Activated naive CD4-positive, alpha-beta T cell treated with anti-CD3 and anti-CD28 coated beads for 36 hours (primary cell): ENCODE measurements at places on chromosomes 12 and 14.

GRCh38 chr14:63039866-63040265, 5.4 kb downstream of the KCNH5 start:
- no peak for DNase-seq

GRCh38 chr12:52419656-52420055, 13.5 kb upstream of the KRT82 start:
- no peak for DNase-seq

GRCh38 chr12:76106631-76107030, 22.1 kb upstream of the NAP1L1 start:
- no peak for DNase-seq

- DNase-seq, result no peak
These were observed 46.6 kb downstream of the AKAP6 start for GRCh38 chr14:32375663-32376062.

DNA sequence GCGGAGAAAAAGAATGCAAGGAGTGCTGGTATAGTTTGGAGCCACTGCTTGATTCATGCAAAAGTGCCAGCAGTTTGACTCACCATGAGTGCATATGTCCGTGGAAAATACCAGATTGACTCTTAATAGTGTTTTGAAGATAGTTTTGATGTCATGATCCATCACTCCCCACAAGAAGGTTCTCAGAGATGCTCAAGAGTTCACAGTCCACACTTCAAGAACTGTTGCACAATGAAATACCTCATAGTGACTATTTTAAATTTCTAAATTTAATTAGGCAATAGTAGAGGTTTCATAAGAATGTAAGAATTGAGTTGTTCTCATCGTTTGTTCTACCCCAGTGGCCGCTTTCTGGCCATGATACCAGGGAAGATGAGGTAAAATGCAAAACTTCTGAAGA, 286.6 kb upstream of the RGS6 start:
- DNase-seq, result no peak

DNA sequence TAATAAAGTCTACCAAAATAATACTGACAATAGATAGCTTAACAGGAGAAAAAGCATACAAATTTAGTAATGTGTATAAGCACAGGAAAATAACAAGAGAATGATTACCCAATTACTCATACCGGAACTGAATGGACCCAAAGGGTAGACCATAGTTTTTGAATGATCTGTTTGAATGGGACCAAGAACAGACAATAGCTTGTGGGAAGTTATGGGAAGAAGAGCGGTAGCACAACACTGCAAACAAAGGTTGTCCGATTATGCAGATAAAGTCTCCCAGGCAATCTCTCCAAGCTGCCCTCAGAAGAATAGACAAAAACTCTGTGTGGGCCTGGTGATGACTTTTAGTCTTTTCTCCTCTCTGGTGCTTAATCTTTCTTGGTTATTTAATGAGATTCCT, 96.6 kb upstream of the NEDD1 start:
- DNase-seq, result no peak

GRCh38 chr14:55881577-55882241, 236.5 kb upstream of the PELI2 start:
- DNase-seq, result no peak

GRCh38 chr14:59454139-59454538, 11.0 kb downstream of the GPR135 start:
- DNase-seq, result no peak

- DNase-seq, result peak; percentile 15
These were observed 58.1 kb downstream of the PLEKHG3 start for GRCh38 chr14:64762044-64763034.

DNA sequence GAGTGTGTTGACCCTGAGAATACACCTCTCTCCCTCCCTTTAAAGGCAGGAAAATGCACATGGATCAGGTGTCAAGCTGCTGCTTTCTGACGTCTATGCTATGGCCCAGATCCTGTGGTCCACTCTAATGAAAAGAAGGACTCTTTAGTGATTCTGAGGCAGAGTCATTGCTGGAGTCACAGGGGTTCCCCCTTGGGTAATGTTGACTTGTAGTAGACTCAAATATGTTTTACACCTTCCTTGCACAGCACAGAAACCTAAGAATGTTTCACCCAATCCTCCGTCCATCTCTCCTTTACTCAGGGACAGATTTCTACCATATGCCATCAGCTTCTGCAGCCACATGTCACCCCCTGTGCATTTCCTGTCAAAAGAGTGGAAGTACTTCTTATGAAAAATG, 525.4 kb downstream of the TMEM121 start:
- peak; percentile 56 for DNase-seq

GRCh38 chr12:127542931-127543330, 724.0 kb upstream of the TMEM132C start:
- no peak for DNase-seq

- DNase-seq, result peak; percentile 58
These were observed at the start of gene ARHGEF25 for GRCh38 chr12:57611108-57611826. Gene ARHGEF25, plus strand, starts transcription at chr12:57611435. Its CDS starts 460 bp downstream, at chr12:57611895.

- no peak for DNase-seq
These were observed 144.4 kb upstream of the TMPO start for GRCh38 chr12:98370976-98371375.

GRCh38 chr12:106878804-106879203, 76.9 kb upstream of the TMEM263 start:
- DNase-seq, result no peak

- DNase-seq, result no peak
These were observed 12.8 kb downstream of the NEK9 start for GRCh38 chr14:75113932-75114539.

GRCh38 chr14:59055006-59055405, 133.5 kb upstream of the DAAM1 start:
- DNase-seq, result no peak

GRCh38 chr12:87365423-87365822, 663.8 kb downstream of the C12orf50 start:
- no peak for DNase-seq

- DNase-seq, result no peak
These were observed 29.4 kb downstream of the CCER1 start for GRCh38 chr12:90925562-90925961.

- no peak for DNase-seq
These were observed 23.0 kb downstream of the DIO3 start for GRCh38 chr14:101584055-101584859.

DNA sequence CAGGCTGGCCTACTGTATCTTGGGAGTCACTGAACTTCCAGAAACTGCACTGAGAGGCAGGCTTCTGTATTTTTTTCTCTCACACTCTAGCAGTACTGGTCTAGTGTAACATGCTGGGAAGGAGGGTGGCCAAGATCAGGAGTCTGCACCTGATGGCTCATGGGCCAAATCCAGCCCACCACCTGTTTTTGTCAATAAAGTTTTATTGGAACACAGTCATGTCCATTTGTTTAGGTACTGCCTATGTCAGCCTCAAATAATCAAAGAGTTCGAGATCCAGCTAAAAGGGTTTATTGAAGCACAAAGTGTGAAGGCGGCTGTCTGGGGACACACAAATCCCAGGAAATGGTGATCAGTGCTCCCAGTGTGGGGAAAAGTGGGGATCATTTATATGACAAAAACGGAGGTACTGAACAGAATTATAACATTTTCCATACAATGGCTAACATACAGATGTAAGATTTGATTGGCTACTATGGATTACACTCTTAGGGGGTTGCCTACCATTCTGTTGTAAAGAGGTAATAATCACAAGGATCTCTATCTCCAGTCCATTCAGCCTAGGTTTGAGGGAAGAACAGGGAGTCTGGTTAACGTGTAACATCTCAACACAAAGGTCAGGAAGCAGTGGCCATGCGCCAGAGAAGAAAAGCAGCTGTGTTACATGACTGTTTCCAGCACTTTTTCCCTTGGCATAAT, 12.9 kb downstream of the USP30 start:
- no peak for DNase-seq

DNA sequence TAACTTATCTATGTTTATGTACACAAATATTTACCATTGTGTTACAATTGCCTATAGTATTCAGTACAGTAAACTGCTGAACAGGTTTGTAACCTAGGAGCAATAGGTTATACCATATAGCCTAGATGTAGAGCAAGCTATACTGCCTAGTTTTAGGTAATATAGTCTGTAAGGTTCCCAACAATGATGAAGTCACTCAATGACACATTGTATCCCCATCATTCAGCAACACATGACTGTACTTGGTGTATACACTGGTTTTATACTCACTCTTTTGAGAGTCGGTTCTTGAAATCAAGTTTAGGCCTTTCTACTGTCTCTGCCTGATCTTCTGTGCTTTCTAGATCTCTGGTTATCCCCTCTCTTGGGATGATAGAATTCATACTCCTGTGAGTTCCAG, 5.5 kb downstream of the RNASE1 start:
- no peak for DNase-seq
